Activated CD4-positive, alpha-beta memory T cell treated with anti-CD3 and anti-CD28 coated beads, Interleukin-2, amount 10 ng/mL, durations not matched to agents 7 days and 5 days (primary cell): ENCODE measurements at places on chromosomes 1 and 21. TPM values are rescaled to one million over a fixed set of nuclear protein-coding genes. Genes with fewer than 3 reads are reported as not detected.

LHX8 gene
- not detected for total RNA-seq

DNA sequence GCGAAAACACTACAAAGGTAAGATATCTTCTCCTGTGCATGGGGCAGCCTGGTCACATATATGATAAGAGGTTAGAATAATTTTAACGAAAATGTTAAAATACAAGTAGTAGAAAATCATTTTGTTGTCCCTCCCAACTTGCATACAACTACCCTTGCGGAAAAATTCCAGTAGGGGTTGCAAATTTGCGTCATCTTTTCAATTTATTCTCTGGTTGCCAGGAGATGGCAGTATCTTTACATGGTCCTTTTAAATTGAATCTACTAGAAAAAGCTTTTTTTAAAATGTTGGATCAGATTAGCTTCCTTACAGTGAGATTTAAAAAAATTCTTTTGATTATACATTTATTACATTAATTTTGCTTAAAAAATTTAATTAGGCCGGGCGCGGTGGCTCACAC lies 10.9 kb downstream of the S100PBP start:
- no peak for DNase-seq

CYP4B1 gene
- total RNA-seq, result not detected

DNA sequence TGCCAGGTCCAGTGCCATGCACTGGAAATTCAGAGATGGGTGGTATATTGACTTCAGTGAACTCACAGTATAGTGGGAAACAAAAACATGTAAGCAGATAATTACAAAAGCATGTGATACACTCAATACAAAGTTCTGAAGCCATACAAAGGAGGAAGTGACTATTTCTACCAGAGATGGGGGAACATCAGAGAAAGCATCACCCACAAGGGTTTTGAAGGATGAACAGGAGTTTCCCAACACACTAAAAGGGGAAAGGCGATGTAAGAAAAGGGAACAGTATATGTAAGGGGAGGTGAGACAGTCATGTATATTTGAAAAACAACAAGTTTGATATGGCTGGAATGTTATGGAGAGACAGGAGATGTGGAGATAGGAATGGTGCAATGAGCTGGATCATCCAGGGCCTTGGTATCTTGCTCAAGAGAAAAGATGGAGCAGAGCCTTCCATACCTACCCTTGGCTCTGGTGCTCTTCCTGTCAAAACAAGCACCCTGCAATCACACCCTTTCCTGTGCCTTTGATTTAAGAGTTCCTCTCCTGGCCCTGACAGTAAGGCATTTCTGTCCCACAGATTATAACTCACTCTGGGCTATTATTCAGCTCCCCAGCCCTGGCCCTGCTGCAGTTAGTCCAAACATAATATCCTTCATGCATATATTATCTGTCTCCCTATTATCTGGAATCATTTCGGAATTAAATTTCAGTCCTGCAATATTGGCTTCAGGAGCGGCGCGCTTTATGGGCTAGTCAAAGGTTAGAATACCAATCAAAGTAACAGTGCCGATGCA lies 60.5 kb downstream of the DMAP1 start:
- no peak for DNase-seq

GRCh38 chr1:7042322-7043190 lies 257.3 kb downstream of the CAMTA1 start:
- DNase-seq, result no peak

GRCh38 chr1:27542463-27543273 lies 52.7 kb upstream of the WASF2 start:
- DNase-seq, result no peak

RAB7B gene
- not detected for total RNA-seq

- peak; percentile 69 for DNase-seq
These were observed at the start of gene PSEN2 for GRCh38 chr1:226870401-226871279. PSEN2 (plus strand) TSS chr1:226870616; CDS start chr1:226881908, 11,292 bp downstream.

FALEC gene
- total RNA-seq, result not detected

DNA sequence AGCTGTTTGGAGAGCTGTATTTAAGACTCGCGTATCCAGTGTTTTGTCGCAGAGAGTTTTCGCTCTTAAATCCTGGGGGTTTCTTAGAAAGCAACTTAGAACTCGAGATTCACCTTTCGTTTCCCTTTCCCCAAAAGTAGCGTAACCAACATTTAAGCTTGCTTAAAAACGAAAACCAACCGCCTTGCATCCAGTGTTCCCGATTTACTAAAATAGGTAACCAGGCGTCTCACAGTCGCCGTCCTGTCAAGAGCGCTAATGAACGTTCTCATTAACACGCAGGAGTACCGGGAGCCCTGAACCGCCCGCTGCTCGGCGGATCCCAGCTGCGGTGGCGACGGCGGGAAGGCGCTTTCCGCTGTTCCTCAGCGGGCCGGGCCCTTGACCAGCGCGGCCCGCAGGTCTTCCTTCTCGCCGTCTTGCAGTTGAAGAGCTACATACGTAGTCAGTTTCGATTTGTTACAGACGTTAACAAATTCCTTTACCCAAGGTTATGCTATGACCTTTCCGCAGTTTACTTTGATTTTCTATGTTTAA lies 1.9 kb downstream of the OLIG1 start:
- DNase-seq, result no peak

WDR64 gene
- total RNA-seq, result 0.13 TPM

ATG4C gene
- 10.5 TPM for total RNA-seq

TEDDM1 gene
- not detected for total RNA-seq
